Activated CD4-positive, CD25-positive, alpha-beta regulatory T cell (primary cell): ENCODE measurements at places on chromosomes 16 and 17.

DNA sequence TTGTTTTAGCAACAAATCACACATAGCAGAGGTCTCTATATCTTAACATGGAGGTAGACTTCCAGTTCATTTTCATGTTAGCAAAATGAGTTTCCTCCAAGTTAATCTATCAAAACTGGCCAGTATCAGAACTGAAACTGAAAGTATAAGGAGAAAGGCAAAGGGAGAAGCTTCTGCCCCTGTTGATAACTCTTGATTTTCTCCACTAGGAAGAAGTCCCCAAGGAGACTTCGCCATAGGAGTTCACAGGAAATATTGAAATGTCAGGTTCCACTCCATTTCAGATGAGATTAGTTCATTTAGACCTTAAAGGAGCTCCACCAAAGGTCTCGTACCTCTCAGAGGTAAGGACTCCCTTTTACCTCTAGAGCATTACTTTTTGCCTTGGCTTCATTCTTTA, 1.2 kb upstream of the OGFOD3 start:
- no peak for DNase-seq

DNA sequence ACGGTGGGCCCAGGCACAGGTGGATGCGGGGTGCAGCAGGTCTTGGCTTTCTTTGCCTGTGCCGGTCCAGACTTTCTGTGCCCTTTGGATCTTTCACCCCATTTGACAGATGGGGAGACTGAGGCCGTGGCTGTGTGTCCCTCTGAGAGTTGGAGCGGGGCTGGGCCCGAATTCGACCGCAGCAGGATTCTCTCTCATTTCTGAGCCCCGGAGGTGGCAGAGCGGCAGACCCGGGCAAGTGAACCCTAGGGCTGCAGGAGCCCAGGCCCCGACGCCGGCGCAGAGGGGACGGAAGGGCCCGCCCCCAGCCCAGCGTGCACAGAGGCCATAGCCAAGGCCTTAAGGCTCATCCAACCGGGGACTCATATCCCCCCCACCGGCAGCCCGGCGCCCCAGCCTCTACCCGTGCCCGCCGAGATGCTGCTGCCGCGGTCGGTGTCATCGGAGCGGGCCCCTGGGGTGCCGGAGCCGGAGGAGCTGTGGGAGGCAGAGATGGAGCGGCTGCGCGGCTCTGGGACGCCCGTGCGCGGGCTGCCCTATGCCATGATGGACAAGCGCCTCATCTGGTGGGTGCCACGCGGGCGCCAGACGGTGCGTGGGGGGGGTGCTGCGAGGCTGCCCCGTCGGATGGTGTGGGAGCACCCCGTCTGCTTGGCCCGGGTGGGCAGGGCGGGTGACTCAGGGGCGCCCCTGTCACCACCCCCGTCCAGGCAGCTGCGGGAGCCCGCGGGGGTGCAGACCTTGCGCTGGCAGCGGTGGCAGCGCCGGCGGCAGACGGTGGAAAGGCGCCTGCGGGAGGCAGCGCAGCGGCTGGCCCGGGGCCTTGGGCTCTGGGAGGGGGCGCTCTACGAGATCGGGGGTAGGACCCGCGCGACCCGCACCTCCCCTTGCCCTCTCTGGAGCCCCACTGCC, 857 bp downstream of the TMC8 start:
- DNase-seq = no peak

DNA sequence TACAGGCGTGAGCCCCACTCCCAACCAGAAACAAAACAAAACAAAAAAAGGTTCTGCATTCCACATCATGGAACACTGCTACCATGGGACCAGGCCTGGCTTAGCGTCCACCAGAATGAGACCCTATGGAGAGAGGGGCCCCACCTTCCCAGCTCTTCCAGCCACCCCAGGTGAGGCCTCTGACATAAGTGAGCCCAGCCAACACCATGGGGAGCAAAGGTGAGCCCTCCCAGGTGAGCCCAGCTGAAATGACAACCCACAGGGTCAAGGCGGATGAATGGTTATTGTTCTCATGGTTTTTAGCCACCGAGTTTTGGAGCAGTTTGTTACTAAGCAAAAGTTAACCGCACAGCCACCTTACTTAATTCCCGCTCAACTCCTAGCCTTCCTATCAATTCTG, 16.3 kb downstream of the LGALS3BP start:
- DNase-seq = no peak

DNA sequence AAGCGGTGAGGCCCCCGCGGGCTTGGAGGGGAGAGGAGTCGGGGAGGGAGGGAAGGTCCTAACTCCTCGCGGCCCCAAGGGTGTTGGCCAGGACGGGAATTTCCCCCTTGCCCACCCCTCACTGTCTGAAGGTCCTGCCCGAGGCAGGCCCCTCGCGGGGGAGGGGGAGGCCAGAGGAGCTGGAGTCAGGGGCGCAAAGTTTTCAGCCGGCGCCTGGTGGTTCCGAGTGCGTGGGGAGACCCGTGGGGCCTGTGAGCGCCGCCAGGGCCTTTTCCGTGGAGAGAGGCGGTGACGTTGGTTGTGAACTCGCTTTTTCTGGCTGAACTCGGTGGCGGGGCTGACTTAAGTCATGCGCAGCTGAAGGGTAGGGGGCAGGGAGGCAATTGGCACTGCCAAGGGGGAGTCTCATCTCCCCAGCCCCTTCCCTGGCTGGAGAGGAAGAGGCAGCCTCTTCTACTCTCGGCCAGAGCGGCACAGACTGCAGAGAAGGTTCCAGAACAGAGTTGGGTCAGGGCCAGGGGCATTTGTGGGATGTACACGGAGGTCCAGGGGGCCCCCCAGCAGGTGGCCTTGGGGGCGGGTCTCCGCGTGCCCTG, 1.5 kb downstream of the CACNA1H start:
- no peak for DNase-seq

DNA sequence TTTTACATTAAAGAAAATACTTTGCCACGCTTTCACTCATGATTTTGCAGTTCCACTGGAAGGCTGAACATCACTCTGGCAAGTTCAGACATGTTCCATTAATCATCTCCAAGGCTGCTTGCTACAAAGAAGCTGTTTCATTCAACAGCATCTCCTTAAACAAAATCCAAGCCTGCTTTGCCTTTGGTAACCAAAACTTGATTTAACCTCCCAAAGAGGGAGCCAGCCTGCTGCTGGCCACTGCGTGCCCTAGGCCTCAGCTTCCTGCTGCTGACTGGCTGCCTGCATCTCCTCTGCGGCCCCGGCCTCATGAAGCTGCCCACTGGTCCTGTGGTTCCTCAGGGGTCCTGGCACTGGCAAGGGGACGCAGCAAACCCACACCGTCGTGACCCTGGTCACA, 31.8 kb downstream of the ANKRD11 start:
- no peak for DNase-seq

GRCh38 chr16:79171504-79171903, 429.0 kb downstream of the MAF start:
- no peak for DNase-seq

DNA sequence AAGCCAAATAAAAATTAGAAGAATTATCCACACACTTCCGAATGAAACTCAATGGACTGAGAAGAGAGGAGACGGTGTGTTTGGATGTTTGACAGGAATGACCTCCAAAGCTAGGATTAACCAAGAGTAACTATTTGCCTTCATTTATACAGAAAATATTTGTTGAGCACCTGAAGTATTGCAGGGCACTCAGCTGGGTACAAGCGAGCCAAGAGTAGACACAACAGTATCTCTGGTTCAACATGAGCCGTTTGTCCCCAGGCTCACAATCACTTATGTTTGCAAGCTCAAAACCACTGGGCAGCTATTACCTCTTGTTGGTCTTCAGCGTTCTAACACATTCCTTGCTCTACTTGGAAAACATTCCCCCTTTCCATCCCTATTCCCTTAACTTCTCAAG, 38.8 kb downstream of the MAF start:
- DNase-seq = no peak

GRCh38 chr16:61323456-61323855, 712.8 kb downstream of the CDH8 start:
- DNase-seq = no peak

DNA sequence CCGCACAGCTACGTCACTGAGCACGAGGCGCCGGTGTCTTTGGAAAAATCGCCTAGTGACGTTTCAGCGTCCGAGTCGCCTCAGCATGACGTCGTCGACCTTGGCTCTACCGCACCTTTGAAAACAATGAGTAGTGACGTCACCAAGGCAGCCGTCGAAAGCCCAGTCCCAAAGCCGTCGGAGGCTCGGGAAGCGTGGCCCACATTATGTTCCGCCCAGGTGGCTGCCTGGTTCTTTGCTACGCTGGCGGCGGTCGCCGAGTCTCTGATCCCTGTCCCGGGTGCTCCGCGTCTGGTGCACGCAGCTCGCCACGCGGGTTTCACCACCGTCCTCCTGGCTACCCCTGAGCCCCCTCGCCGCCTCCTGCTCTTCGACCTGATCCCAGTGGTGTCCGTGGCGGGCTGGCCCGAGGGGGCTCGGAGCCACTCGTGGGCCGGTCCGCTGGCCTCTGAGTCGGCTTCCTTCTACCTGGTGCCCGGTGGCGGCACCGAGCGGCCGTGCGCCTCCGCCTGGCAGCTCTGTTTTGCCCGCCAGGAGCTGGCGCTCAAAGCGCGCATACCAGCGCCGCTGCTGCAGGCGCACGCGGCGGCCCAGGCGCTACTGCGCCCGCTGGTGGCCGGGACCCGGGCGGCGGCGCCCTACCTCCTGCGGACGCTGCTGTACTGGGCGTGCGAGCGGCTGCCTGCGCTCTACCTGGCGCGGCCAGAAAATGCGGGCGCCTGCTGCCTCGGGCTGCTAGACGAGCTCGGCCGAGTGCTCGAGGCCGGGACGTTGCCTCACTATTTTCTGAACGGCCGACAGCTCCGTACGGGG, 1.5 kb downstream of the TMEM102 start:
- peak; percentile 71 for DNase-seq

- DNase-seq = no peak
Observed at GRCh38 chr16:6446370-6446769, 886.3 kb upstream of the RBFOX1 start.

DNA sequence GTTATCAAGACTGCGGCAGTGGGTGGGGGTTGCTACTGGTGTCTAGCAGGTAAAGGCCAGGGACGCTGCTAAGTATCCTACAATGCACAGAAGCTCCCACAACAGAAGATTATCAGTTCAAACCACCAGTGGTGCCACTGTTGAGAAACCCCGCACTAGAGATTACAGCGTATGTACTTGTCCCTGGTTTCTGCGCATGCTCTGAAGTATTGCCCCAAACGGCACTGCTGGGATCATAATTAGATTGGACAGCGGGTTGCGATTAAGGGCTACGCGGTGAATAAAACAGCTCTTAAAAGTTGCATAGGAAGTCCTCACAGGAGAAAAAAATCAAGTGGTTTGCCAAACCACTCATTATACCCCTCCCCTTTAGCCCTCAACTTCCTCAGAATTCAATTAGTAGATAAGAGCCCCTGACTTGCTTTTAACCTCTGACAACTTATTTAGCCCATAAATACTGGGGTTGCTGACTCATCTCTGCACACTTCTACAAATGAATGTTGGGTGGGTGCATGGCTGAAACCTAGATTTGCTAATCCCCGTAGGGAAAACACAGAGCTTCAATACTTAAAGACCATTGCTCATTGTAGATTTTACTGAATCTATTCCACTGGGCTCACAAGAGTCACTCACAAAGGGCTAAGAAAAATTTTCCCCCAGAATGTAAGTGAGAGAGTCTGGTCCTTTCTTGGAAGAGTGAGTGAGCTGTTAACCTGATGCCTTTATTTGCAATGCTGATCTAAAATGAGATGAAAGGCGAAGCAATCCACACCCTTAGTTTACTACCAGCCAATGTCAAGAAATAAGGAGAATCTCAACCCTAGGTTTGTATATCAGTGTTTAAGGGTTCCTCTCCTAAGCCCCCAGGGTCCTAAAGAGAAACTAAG, 91.8 kb downstream of the RGS9 start:
- no peak for DNase-seq

DNA sequence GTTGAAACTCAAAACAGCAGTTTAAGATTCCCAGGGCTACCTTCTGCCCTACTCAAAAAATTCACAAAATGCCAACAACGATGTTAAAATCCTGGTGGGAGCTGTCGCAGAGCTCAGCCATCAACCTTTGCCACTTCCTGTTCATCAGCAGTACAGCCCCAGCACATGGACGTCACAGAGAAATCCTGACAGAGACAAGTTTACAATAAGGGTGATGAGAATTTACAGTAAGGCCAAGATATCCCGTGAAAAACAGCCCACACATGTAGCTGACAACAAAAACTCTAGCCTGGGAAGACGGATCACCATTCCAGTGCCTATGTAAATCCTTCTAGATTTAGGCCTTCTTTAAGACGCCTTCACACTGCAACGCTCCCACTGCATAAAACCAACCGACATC, 18.8 kb downstream of the USP22 start:
- DNase-seq = no peak

DNA sequence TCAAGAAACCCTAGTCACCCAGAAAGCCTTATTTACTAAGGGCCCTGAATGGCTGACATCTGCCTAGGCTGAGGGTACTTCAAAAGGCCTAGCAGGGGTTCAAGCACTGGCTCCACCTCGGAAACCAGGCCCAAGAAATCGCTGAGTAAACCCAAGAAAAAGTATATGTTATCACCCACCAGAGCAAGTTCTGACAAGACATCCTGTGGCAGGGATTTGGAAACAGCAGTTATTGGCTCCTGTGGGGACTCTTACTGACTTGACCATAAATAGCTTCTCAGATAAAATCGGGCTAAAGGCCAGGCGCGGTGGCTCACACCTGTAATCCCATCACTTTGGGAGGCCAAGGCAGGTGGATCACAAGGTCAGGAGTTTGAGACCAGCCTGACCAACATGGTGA, 12.2 kb downstream of the ATP6V0D1 start:
- no peak for DNase-seq

DNA sequence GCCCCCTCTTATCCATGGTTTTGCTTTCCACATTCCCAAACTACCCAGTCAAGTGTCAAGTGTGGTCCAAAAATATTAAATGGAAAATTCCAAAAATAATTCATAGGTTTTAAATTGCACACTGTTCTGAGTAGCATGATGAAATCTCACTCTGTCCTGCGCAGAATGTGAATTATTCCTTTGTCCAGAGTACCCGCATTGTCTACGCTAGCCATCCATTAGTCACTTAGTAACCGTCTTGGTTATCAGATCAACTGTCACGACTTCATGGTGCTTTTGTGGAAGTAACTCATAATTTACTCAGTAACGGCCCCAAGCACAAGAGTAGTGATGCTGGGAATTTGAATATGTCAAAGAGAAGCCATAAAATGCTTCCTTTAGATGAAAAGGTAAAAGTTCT, 94.9 kb downstream of the SLC39A11 start:
- DNase-seq = no peak

DNA sequence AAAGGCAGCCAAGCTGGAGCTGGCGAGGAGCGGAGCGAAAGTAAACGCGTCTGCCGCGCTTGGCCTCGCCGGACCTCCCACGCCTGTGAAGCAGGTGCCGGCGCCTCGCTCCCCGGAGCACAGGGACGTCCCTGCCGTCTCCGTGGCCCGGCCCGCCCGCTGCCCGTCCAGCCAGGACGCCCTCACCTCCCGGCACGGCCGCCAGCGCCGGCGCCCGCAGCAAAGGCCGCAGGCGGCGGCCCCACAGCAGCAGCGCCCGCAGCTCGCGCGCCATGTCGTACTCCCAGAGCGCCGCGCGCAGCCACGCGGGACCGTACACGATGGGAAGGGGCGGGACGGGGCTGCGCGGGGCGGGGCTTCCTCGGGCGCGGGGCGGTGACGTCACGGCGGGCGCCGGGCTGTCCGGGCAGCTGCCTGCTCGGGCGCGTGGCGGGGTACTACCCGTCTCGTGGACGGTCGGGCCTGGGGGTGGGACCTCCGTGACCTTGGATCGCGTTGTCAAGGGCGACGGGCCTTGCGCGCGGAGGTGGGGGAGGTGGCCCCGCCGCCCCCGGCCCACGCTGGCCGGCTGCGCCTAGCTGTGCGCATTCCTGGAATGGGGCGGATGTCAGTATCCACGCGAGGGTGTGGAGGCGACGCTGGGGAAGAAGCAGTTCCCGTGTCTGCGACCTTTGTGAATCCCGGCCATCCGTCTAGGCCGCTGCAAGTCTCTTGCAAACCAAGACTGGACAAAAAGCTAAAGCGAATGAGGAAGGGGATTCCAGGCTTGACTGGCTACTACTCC, at the start of gene TRAP1:
Gene TRAP1, minus strand, starts transcription at position 290 of the 784 bp plus-strand sequence. Its CDS starts 16 bp downstream, at position 274.
- peak; percentile 86 for DNase-seq
